Caco-2 (cell line): ENCODE measurements at places on chromosomes 1 and 21. TPM values are rescaled to one million over a fixed set of nuclear protein-coding genes. Genes with fewer than 3 reads are reported as not detected.

GBP2 gene
- 0.23 TPM in 1 of 2 replicates, not detected in the other for total RNA-seq

PTGS2 gene
- total RNA-seq, result 18.4 and 24.2 TPM in 2 replicates

SFT2D2 gene
- 58.7 and 59.3 TPM in 2 replicates for total RNA-seq

S100A7 gene
- total RNA-seq, result not detected in 2 replicates

THEM5 gene
- not detected in 2 replicates for total RNA-seq

TAF13 gene
- 21.9 and 25.1 TPM in 2 replicates for total RNA-seq

AGL gene
- total RNA-seq, result 23.6 and 24.2 TPM in 2 replicates

OR10Z1 gene
- total RNA-seq, result not detected in 2 replicates

FGGY gene
- total RNA-seq, result 3.4 and 6.4 TPM in 2 replicates

SPRR2E gene
- not detected in 2 replicates for total RNA-seq

NUDT4B gene
- total RNA-seq, result 0.70 TPM in 1 of 2 replicates, not detected in the other

EIF3I gene
- total RNA-seq, result 128 and 153 TPM in 2 replicates

SMIM1 gene
- 7.1 and 9.4 TPM in 2 replicates for total RNA-seq

TEKT2 gene
- not detected in 2 replicates for total RNA-seq

LCE1B gene
- total RNA-seq, result not detected in 2 replicates

ST6GALNAC3 gene
- total RNA-seq, result 16.0 and 17.5 TPM in 2 replicates

GRCh38 chr1:12505639-12506280 lies 112.2 kb downstream of the DHRS3 start:
- DNase-seq, result no peak

- no peak for DNase-seq
Measured at GRCh38 chr1:222394224-222394623, 153.7 kb downstream of the HHIPL2 start.

DNA sequence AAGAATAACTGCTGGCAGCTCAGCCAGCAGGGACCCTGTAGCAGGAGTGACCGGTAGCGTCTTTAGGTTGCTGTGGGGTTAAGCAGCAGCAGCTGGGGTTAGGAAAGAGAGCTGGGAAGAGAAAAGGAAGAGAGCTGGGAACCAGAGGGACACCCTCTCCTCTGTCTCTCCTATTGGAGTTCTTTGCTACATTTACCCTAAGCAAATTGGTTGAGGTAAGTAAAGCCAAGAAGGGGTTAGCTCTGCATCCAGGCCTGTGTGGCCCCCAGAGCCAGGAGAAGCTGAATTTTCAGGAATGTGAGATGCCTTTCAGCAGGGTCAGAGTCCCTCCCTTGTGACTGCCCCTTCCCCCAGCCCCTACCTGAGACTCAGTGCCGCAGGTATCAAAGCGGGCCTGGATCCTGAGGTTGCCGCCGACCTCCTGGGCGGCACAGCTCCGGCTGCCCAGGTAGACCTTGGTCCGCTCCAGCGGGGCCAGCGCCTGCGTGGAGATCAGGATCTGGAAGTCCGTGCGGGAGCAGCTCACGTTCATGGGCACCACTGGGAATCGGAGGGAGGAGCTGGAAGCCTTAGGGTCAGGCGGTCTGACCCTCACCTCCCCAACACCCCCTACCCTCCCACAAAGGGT lies 16.4 kb downstream of the CDCP2 start:
- DNase-seq, result no peak

DNA sequence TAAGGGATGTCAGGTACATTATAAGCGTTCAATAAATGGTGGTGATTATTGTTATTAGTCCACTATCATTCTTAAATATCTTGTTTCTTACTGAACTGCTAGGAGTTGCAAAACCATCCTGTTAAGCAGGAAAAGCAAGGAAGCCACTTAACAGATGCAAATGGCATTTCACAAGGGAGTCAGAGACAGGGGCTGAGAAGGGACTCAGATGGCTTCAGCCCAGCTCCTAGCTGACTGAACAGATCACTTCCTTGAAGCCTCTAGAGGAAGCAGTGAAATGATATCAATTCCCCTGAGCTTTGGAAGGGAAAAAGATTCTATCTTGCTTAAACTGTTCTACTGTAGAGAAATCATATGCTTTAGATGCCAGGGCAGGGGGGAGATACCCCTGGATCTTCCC lies 151.5 kb downstream of the ST6GALNAC5 start:
- no peak for DNase-seq

DNA sequence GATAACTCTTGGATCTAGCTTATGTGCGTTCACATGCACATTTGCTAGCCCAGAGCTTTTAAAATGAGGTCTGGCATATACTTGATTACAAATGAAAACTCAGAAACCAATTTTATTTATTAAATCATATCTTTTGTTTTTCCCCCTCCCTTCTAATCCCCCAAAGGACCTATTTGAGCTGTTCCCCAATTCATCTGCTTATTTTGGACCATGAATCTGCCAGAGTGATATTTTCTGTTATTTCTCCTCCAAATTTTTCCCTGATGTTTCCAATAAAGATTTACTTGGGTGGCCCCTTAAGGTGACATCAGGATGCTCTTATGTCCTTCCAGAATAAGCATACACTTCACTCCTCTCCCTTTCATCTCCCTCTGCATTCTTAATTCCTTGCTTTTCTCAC lies 123.4 kb downstream of the SYT2 start:
- DNase-seq, result no peak

DNA sequence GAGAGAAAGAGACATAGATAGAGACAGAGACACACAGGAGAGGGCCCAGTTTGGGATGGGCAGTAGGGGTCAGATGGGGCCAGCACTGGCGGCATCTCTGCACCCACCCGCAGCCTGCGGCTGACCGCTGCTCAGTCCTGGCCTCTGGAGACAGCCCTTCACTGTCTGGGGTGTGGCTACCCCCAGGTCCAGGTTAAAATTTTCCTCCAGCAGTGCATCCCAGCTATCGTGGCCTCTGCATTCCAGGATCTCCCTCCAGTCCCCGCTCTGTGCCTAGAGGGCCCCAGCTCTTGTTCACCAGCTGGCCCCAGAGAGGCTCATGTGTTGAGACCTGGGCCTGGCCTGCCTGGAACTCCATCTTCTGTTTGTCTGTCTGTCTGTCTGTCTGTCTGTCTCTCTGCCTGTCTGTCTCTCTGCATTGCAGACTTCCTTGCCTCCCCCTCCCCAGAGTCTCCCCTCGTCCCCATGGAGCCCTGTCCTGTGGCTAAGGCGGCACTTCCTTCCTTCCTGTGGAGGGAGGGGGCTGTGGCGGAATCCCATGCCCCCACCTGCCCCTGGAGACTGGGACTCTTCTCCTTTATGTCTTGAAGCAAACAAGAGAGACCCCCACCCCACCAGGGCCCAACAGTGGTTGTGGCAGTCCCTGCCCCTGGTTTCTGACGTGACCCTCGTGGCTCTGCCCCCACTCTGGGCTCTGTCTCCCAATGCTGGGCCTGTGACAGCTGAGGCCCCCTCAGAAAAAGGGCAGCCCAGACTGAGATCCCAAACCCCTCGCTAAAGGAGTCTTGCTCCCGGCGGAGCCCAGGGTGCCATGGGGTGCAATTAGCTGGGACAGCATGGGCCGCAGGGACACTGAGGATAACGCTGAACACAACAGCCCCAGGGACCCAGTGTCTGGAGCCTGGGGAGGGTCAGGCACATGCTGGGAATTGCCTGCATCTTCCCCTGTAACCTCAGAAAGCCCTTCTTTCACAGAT lies 241.8 kb downstream of the NPHP4 start:
- no peak for DNase-seq

- no peak for DNase-seq
Measured at GRCh38 chr1:66809736-66810326, 8.8 kb upstream of the INSL5 start.

- DNase-seq, result no peak
Measured at GRCh38 chr1:221567859-221568507, 173.9 kb downstream of the DUSP10 start.

DNA sequence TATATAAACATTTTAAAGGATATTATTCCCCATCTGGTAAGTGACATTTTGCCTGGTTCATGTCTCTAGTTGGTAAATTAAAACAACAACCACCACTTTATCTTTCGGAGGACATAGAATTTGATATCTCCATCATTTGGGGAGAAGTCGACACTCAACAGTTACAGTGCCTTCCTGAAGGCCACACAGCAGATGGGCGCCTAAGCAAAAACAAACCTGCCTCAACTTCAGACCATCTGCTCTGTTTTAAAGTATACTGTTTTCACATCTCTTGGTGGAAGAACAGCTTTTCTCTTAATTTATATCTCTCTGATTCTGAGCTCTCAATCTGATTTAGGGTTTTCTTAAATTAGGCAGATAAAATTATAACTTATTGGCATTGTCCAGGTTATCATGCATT lies 282.2 kb downstream of the RYR2 start:
- DNase-seq, result no peak

DNA sequence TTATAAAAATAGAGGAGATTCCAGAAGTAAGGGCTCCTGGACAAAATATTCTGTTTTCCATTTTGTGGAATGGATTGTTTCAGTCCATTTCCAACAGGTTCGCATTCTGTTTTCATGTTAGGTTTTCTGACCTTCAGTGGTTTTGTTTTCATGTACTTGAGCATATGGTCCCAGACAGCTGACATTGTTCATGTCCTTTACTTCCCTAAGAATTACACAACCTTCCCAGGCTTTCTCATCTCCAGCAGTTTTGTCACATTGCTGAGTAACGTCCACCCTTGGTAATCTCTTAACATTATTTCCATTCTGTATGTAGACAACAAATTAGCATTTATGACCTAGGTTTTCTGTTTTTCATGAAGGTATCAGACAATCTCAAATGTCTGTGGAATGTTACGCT lies 21.0 kb upstream of the ERRFI1 start:
- DNase-seq, result no peak

DNA sequence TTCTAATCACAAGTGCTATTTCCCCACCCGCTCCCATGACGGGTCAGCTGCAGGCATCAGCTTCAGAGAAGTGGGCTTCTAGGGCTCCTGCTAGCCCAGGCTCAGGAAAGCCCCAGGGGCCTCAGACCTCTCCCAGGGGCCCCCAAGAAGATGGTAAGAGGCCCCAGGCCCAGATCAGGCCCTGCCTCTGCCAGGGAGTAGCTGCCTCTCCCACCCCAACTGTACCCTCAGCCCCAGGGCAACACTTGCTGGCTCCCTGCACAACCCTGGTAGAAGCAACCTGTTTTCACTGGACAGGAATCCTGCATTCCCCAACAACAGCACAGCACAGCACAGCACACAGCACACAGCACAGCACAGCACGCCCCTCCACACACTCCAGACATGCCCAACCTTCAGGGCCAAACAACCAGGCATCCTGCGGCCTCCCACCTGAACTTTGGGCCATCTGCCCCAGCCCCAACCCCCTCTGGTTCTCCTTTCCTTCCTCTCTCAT lies 6.5 kb downstream of the BLACAT1 start:
- no peak for DNase-seq

- no peak for DNase-seq
Measured at GRCh38 chr1:13792419-13792818, 92.4 kb downstream of the PRDM2 start.

GRCh38 chr1:21090463-21090862 lies 86.2 kb downstream of the EIF4G3 start:
- DNase-seq, result no peak

DNA sequence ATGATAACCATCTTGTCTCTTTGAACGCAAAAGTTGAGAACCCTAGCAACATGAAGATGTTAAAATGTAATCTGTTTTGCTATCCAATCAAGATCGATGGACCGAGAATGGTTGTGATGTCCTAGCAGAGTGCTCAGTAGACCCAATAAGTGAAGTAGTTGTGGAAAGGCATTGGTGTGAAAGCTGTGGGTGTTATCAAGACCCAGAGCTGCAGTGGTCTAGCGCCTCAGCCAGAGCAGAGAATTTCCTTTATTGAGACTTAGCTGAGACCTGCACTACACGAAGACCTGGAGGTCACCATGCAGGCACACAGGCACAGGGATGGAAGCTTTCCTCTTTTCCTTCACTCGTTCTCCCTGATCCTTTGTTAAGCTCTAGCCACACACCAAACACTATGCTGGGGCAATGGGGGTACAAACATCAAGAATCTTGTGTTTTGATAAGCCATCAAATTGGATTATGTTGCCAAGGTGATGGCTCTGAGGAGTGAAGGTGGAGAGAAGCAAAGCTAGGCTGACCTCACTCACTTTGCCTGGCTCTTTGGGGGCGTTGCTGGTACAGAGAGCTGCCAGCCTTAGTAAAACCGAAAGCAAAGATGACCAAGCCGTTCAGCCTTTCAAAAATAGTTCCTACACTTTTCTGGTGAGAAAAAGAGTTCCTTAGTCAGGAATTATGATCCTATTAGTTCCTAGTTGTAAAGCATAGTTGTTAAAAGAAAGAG lies 24.1 kb downstream of the METTL13 start:
- DNase-seq, result no peak

GRCh38 chr1:66283622-66284041 lies 250.3 kb upstream of the SGIP1 start:
- no peak for DNase-seq

DNA sequence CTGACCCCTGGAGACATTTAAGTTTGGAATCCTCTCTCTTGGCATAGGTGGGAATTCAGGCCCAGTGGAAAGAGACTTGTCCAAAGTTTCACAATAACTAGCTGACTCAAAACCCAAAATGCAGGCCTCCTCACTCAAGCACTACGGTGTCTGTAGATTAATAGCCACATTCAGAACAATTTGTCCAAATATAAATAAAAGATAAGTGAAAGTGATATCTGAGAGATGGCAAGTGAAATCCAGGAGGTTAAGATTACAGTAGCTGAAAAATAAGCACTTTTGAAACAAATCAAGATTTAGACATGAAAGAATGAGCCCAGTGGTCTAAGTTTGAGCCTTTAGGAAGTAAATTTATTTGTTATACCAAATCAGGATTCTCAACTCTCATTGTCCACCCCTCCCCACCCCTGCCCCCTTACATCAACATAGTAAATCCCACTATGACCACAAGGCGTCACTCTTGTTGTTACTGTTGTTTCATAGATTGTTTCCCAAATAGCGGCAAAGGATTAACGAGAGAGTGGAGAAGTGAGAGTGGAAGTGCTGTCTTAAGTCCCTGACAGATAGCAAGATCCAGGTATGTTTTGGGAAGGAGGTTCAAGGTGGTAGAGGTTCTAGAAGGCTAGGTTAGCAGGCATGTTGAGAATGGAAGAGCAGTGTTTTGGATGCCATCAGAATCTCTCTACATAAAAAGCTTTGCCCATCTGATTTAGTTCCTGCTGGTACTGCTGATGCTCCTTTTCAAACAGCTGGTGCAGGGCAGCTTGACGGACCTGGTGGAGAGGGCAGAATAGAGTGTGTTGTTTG lies 7.1 kb upstream of the TPM3 start:
- DNase-seq, result peak; percentile 54

- DNase-seq, result no peak
Measured at GRCh38 chr1:109764561-109765482, 1.1 kb upstream of the EPS8L3 start.

- DNase-seq, result no peak
Measured at GRCh38 chr1:34086561-34086960, 78.5 kb downstream of the CSMD2 start.

- no peak for DNase-seq
Measured at GRCh38 chr1:226306425-226306824, 2.5 kb downstream of the LIN9 start.
